ENCODE measurements at places on chromosomes 2 and 18. TPM values are rescaled to one million over a fixed set of nuclear protein-coding genes. Genes with fewer than 3 reads are reported as not detected.

The EVX2 gene
- polyA plus RNA-seq, result not detected

DNA sequence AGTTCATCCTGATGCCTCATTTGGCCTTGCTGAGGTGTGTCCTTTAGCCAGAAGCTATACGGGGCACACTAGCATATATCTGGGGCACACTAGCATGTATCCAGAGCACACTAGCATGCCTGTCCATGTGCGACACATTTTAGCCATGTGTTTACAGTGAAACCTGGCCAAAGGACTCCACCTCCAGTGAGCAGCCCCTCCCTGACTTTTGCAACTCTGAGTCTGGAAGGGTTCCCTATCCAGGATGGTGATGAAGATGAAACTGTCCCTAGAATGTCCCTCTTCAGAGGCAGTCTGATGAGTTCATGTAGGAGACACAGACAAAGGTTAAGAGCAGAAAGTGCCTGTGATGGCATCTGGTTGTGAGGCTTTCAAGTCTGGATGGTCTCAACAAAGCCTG lies 61.4 kb upstream of the LGALSL start:
- no peak for DNase-seq

DNA sequence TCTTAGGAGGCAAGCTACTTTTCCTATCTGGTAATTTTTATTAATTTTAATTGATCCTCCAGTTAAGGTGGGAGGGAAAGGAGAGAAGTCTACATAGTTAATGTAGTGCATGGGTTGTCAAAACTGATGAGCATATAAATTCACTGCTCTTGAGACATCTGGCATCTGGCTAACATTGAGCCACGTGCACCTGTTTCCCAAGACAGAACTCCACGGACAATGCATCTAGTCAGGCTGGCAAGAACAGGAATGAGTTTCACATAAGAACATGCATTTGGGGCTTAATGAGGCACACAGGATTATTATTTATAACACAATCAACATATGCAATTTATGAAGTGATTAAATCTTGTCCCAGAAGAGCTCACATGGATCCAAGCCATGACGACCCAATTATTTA lies 16.2 kb upstream of the RAB1A start:
- DNase-seq, result no peak

DNA sequence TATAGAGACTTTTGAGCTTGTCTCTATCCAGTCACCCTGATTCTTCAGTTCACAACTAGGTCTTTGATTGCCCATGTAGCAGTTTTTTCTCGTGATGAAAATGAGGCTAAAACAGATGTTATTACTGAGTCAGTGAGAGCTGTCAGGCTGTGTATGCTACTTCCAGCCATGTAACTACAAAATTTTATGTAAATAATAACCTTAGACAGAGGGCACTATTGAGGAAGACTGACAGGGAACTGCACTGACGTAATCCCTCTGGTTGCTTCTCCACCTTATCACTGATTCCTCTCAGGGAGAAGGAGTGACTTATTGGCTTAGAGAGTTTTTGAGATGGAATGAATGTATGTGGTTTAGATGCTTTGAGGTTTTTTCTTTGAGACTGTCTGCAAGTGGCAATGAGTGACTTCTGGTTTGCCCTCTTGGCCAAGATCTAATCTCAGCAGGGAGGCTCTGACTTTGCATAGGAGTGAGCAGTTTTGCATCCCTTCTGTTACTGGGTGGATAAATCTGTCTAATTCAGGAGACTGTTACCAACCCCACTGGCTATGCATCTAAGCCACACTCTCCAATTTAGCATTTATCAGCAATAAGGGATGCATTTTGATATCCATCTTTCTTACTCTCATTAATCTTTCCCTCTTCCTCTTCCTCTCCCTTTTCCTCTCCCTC lies 555.2 kb upstream of the FANCL start:
- DNase-seq, result no peak

The HOXD13 gene
- not detected for polyA plus RNA-seq

DNA sequence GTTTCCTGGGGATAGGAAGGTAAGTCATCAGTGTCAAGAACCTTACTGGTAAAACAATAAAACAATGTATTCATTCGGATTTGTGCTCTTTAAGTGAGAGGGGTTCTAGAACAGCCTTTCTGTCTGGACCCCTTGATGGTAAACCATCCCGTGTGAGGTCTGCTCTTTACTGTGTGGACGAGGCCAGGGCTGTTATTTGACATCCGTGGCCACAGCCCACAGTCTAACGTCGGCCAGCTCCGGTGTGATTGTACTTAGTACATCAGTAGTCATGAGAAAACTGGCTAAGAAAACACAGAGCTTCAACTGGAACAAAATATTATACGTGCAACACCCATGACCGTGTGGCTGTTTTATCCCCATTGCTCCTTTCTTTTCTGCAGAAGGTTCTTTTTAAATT lies 62.0 kb downstream of the SLC35F5 start:
- no peak for DNase-seq

The CELF4 gene
- 0.20 TPM for polyA plus RNA-seq

The MRO gene
- polyA plus RNA-seq, result 238 TPM
